B cell (primary cell): ENCODE measurements at places on chromosomes 16 and 17.

DNA sequence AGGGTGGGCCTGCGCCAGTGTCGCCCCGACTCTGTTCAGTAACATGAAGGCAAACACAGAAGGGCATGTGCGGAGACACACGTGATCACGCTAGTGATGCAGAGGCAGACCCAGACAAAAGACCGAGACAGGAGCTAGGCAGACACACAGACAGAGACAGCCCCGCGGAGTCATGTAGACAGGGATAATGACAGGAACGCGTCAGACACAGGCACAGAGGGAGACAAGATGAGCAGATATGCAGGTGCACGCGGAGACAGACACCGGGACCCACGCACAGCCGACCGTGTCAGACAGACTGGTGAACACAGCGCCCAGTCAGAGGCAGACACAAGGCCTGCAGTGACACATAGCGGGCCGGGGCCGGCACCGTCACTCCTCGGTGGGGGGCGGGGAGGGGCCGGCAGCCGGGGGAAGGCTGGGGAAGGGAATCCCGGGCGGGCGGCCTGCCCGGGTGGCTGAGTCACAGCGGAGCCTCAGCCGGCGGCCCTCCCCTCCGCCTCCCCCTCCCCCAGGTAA, 7.4 kb downstream of the KDM6B start:
- peak; percentile 95 for DNase-seq

DNA sequence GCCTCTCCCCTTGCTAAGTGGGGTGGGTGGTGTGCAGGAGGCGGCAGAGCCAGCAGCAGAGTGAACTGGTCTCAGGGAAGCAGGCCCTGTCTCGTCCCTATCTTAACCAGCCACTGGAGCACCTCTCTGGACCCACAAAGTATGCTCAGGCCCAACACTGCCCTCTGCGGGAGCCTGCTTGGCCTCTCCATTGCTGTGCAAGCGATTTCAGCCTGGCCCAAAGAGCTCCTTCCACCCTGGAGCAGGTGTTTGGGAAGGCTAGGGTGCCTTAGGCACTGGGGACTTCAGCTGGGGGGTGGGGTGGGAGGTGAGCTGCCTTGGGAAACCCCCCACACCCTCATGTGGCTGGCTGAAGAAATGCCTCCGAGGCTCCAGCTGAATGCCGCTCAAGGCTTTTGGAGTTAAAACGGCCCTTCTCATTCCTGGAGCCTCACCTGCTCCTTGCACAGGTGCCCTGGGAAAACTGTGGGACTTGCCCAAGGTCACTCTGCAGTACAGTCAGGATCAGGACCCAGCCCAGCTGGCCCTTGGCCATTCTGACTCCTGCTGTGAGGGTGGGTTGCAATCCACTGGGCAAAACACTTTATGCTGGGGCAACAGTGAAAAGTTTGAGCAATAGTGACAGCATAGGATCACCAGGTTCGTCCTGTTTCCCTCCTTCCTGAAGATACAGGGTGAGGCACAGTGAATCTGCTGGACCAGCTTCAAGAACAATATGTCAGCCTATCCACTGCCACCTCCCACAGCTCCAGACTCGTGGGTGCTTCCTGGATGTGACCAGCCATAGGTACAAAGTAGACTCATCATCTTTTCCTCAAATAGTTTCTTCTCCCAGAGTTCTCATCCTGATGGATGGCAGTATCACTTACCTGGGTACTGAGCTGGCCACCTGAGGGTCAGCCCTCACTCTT, 5.9 kb upstream of the UBE2O start:
- DNase-seq, result peak; percentile 68

GRCh38 chr16:28542646-28543045, 3.9 kb upstream of the NUPR1 start:
- no peak for DNase-seq

GRCh38 chr17:62870030-62870541, 62.0 kb upstream of the MARCHF10 start:
- DNase-seq, result no peak

DNA sequence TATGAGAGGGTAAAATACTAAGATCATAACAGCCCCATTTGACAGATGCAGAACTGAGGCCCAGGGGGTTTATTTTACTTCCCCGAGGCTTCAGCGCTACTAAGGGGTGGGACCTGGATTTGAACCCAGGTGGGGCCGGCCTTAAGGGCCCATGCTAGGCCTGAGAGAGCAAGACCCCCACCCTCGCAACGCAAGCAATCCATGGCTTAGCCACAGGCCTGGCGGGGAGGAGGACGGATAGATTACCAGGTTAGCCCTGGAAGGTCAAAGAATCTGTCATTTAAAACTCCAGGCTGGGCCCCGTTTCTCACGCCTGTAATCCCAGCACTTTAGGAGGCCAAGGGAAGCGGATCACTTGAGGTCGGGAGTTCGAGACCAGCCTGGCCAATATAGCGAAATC, 1.9 kb upstream of the CDH3 start:
- no peak for DNase-seq

DNA sequence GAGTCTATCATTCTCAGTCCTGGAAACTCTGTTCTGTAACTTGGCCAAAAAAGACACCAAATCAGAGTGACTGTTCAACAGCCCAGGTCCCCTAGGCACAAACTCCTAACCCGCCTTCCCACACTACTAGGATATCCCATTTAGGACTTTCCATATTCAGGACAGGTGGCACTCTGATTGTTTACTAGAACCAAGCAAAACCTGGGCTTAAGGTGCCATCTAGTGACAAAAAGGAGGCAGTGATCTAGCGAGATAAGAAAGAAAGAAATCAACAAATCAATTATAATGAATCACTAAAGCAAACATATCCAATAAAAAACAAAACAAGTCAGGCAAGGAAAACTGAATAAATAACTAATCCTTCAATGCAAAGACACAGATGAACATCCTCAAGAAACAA, 203.9 kb downstream of the CEP112 start:
- no peak for DNase-seq

DNA sequence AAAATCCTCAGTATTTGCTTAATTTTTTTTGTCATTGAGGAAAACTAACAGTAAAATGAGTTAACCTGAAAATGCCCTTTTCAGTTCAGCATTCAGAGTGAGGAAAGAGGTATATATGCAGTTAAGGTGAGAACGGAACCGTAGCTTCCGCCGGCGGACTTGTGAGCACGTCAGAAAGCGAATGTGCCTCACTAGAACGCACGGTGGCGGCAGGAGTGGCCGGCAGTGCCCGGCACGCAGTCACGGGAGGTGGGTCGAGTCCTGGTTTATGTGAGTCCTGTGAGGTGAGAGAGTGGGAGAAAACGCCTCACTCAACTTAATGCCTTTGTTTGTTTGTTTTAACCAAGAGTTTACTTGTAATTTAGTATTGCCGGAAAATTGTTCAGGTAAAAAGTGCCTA, 6.1 kb downstream of the SEC14L1 start:
- DNase-seq, result peak; percentile 41

GRCh38 chr16:83187405-83187804, 560.6 kb downstream of the CDH13 start:
- DNase-seq, result no peak

- no peak for DNase-seq
These were observed 53.1 kb upstream of the CHMP6 start for GRCh38 chr17:80938556-80938955.

GRCh38 chr16:86671486-86672178, 93.3 kb downstream of the FOXL1 start:
- no peak for DNase-seq

- DNase-seq, result no peak
These were observed 312.7 kb upstream of the KCNJ16 start for GRCh38 chr17:69762359-69762758.

GRCh38 chr16:4909825-4910224, 27.1 kb downstream of the PPL start:
- DNase-seq, result no peak

DNA sequence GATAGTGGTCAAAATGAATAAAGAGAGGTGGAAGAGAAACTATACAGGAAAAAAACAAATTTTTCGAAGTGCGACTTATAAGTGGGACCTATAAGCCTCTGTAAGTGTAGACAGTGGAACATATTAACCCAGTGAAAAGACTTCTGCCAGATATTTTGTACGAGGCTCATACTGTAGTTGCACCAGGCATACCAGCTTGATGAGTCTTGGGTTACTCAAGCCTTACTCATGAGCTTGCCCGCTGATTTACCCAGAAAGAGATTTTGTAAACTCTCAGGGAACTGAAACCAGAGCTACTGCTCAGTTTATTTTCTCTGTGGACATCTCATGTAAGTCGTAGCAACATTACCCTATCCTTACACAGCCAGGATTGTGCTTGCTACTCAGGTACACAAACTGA, 708.0 kb upstream of the SOX9 start:
- DNase-seq, result no peak

GRCh38 chr17:75902406-75902805, 2.3 kb downstream of the MRPL38 start:
- DNase-seq, result no peak

DNA sequence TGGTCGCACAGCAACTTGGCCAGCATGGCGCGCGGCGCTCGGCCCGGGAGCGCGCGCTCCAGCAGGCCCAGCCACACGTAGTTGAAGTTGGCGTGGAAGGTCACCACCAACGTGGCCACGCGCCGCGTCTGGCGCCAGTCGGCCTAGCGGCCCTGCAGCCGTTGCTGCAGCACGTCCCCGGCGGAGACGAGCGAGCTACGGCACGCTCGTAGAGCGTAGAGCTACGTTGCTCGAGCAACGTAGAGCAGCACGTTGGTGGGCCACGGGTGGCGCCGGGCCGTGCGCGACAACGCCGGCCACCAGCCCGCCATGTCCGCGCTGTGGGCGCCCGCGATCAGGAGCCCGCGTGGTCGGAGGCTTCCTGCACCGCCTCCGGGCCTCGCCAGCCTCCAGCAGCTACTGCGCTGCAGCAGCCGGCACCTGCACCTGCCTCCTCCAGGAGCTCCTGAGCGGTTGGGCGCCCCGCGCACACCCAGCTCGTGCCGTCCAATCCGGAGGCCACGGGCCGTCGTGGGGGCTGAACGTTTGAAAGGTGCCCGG, 13.4 kb upstream of the SULT1A1 start:
- DNase-seq, result peak; percentile 64

- no peak for DNase-seq
These were observed 16.5 kb downstream of the FCSK start for GRCh38 chr16:70470927-70471341.

- DNase-seq, result no peak
These were observed 158.9 kb upstream of the NOG start for GRCh38 chr17:56434610-56435009.

GRCh38 chr16:1036166-1036565, 36.4 kb upstream of the SSTR5 start:
- no peak for DNase-seq

GRCh38 chr17:49989518-49989880, 5.5 kb downstream of the DLX3 start:
- DNase-seq, result no peak

DNA sequence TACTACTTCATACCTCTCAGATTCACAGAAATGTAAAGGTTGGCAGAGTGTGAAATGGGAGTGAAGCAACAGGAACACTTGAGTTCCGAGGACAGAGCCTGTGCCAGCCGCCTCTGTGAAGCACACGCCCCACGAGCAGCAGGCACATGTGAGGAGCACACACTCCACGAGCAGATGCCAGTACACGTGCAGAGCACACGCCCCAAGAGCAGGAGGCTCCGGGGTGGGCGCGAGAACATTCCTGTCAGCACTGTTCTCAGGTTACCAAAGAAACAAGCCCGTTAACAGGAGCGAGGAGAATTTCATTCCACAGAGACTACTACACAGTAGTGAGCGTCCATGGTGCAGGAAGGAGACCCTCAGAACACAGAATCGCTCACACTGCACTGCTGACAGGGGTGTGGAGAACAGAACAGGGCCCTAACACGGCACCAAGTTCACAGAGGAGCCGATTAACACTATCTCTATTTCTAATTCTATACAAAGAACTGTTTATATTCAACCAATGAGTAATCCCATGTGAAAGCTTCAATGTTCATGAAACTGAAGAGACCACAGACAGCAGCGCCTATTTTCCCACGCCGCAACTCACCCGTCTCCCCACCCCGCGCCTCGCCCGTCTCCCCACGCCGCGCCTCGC, 40.1 kb downstream of the KLHDC4 start:
- DNase-seq, result no peak

DNA sequence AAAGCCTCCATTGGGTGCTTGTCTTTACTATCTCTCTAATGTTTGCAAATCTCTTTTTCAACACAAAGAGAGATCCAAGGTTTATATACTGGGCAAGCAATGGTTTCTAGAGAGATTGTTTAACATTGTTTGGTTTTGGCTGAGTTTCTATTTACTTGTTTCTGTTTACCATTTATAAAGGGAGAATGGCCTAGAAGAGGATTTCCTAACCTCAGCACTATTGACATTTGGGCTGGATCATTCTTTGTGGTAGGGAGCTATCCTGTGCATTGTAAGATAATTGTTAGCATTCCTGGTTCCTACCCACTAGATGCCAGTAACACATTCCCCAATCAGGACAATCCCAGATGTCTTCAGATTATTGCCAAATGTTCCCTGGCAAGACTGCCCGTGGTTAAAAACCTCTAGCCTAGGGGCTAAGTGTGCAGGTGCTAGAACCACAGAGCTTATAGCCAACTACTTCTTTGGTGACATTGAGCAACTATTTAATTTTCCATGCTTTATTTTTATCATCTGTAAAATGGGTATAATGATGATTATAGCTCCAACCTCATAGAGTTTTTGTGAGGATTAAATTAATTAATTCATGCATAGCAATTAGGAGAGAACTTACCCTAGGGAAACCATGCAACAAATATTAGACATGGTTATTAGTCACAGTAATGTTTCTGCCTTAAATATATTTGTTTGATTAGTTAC, 413.9 kb upstream of the MAF start:
- DNase-seq, result no peak

- no peak for DNase-seq
These were observed 15.1 kb upstream of the BBS2 start for GRCh38 chr16:56534847-56535383.

DNA sequence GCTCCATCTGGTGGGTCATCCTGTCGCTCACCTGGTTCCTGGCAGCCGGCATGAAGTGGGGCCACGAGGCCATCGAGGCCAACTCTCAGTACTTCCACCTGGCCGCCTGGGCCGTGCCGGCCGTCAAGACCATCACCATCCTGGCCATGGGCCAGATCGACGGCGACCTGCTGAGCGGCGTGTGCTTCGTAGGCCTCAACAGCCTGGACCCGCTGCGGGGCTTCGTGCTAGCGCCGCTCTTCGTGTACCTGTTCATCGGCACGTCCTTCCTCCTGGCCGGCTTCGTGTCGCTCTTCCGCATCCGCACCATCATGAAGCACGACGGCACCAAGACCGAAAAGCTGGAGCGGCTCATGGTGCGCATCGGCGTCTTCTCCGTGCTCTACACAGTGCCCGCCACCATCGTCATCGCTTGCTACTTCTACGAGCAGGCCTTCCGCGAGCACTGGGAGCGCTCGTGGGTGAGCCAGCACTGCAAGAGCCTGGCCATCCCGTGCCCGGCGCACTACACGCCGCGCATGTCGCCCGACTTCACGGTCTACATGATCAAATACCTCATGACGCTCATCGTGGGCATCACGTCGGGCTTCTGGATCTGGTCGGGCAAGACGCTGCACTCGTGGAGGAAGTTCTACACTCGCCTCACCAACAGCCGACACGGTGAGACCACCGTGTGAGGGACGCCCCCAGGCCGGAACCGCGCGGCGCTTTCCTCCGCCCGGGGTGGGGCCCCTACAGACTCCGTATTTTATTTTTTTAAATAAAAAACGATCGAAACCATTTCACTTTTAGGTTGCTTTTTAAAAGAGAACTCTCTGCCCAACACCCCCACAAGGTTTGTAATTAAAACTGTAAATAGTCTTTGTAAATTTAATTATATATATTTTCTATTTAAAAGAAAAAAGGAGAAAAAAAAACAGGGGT, 1.7 kb downstream of the FZD2 start:
- DNase-seq, result peak; percentile 31
